ENCODE measurements at places on chromosomes 1 and 21.

DNA sequence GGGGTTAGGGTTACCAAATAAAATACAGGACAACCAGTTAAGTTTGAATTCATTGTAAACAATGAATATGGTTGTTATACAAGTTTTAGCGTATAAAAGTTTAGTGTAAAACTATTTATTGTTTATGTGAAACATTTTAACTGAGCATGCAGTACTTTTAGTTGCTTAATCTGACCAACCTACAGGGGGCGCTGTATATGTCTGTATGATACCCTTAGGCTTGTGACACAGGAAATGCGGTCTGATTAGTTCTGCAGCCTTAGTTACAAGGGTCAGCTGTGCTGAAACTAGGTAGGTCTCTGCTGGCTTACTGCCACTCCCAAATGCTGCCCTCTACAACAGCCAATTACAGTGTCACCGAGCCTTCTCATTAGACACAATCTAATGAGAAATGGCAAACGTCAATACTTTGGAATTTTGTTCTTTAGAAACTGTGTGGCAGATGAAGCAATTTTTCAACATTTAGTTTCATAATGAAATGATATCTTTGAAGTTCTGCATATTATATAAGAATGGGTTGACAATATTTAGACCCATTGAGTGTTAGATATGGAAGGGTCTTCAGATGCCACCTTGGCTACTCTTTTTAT is 56.2 kb downstream of the NTNG1 start:
- no peak for DNase-seq

- no peak for DNase-seq
Observed at GRCh38 chr1:167582722-167583121, 29.2 kb upstream of the CREG1 start.

GRCh38 chr21:36636439-36636838 is 62.5 kb upstream of the SIM2 start:
- no peak for DNase-seq

- DNase-seq: no peak
Observed at GRCh38 chr1:230792691-230793462, 45.7 kb downstream of the CAPN9 start.

DNA sequence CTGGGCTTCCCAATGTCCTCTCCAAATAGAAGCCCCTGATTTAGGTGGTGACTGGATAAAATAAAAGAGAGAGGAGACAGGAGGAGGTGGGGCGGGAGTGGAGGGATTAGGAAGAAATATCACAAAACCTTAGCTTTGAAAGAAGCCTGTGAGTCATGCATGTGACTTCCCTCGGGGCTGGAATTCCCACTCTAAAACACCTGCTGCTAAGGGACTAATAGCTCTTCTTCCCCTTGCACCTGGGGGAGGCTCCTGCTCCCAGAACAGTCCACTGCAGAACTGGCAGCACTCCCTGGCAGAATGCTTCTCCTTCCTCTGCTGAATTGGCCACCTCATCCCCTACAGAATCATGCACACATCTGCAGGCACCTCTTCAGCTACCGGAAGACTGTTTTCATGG is 207.2 kb downstream of the ATG4C start:
- DNase-seq: no peak

GRCh38 chr21:42777064-42777756 is 102.1 kb downstream of the WDR4 start:
- DNase-seq: no peak

DNA sequence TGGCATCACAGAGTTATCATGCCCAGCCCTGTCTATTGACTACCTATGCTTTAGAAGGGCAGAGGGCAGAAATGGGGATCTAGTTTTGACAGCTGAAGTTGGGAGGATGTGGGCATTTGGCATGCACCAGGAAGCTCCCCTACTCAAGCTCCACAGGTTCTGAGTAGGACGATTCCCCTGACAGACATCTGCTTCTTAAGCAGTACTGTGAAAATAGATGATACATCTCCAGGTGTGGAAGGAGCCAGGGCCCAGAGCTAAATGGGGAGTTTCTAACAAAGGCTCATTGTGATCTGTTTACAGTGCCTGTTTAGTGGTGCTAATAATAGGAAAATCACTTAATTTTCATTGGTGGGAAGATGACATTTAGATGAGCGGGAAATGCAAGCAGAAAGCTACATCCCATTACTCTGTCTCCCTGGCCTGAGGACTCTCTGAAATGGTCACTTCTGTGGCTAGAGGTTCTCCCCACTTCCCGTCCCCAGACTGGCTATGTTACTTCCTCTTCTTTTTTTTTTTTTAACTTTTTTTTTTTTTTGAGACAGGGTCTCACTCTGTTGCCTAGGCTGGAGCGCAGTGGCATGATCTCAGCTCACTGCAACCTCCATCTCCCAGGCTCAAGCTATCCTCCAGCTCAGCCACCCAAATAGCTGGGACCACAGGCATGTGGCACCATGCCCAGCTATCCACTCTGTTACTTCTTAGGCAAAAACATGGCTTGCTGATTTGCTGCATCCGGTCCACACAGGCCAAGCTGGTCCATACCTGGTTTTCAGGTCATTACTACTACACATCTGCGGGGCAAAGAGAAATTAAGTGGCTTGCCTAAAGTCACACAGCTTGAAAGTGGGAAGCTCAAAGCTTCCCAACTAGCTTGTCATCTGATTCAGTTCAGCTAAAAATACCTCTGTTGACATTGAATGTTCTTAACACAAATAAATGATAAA is 23.2 kb upstream of the CNIH3 start:
- peak; percentile 63 for DNase-seq

GRCh38 chr1:47332779-47333577 is 612 bp upstream of the CMPK1 start:
- DNase-seq: no peak

GRCh38 chr1:174165471-174166137 is 6.3 kb downstream of the RABGAP1L start:
- DNase-seq: no peak

DNA sequence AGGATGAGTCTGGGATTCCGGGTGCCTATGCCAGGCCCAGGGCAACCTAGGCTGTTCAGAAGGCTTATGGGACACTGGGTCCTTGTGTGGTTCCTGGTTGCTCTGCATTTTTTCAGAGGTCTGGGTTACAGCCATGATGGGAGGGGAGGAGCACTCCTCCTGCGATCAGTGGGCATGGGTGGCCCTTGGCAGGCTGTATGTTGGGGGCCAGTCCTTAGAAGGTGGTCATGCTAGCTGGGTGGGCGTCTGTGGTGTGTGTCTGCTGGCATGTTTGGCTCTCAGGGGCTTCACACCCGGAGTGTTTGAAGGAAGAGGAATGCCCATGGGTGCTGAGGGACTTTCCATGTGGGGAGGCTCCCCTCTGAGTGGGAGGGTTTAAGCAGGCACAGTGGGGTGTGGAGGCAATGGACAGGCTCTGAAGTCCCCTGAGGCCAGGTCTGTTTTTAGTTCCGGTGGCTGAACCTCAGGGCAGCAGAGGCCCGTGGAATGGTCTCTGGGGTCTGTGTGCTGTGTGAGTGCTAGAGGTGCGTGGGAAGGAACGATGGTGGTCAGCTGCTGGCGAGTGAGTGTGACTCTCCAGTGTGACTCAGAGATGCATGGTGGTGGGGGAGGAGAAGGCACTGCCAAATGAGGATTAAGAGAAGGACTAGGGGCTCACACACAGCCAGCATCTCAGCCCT is 25.3 kb downstream of the CACNA1E start:
- DNase-seq: no peak

- no peak for DNase-seq
Observed at GRCh38 chr1:96365596-96366390, 355.8 kb upstream of the PTBP2 start.

DNA sequence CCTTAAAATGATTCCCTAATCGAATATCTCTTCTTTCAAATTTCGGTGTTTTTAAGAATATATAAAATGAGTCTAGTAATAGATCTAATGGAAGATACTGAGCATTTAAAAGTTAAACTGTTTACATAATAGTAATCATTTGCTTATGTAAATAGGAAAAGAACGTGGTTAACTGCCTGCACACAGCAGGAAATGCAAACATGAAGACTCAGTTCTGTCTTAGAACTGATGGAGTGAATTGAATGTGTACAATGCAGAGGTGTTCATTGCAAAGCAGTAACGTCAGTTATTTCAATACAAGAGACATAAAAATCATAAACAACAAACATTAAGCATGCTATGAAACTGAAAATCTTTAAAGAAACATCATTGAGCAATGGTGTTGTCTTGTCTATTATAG is 359.4 kb upstream of the ADAMTS5 start:
- no peak for DNase-seq

DNA sequence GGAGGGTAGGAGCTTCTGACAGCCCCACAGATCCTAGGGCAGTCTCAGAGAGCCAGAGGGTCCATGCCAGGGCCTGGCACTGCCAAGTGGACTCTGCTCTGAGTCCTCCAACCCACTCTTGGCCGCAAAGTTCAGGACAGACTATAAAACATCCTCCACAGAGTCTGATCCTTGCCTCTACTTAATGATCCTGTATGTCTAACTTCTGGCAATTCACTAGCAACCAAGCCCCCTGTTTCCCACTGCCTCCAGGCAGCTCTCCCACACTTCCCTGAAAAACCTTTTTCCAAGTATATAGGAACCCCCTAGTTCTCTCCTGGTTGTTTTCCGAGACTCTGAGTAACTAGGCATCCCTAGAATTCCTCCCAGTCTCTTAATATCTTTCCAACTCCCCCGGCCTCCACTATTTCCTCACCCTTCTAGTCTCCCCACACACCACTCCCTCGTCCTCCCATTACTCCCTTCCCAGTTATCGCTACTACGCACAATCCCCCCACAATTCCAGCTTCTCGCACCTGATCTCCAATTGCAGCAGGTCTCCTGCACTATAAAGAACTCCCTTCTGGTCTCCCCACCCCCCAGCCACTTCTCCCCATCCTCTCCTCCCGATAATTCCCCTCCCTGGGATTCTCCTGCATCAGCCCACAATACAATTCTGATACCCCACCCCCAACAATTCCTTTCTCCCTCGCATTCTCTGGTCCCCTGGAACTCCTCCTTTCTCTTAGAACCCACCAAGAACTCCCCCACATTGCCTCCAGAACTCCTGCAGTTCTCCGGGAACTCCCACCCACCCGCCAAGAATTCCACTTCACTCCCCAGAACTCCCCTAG is 574 bp downstream of the IGSF9 start:
- DNase-seq: no peak

- DNase-seq: no peak
Observed at GRCh38 chr1:6188466-6188865, 8.3 kb upstream of the CHD5 start.

Measured in AG04450 (cell line).